ENCODE measurements at places on chromosomes 12 and 14.

GRCh38 chr14:75399843-75400775 is 27.7 kb upstream of the JDP2 start:
- peak; percentile 45 for DNase-seq

GRCh38 chr14:33929799-33930408 is 21.0 kb downstream of the EGLN3 start:
- DNase-seq = no peak

- DNase-seq = no peak
Observed at GRCh38 chr12:8038659-8039114, 6.2 kb downstream of the FOXJ2 start.

DNA sequence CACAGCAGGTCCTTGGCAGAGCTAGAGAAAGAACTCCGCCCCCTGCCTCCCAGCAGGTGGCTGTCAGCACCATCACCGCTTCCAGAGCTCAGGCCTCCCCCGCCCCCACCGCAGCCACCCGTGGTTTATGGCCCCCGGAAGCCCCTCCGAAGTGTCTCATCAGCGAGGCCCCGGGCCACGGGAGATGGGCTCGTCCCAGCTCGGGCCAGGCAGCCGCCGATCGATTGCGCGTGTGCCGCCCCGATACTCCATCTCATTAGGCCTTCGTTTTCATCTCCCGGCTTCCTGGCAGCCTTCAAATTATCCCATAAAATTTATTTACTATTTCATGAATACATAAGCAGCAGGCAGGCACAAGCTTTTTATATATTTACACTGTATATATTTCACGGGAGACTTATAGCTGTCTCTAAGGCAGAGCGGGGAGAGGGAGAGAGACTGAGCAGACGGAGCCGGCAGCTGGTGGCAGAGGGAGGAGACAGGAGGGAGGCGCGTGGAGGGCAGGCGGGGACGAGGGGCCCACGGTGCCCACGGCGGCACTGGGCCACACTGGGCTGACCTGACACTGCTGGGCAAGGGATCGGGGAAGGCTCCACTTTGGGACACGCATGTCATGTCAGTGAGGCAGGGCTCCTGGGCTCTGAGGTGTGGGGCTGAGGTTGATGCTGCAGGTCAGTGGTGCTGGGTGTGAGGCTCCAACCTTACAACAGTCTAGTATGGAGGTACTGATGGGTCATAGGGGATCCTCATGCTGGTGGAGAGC is 241.2 kb downstream of the RBM19 start:
- no peak for DNase-seq

- DNase-seq = no peak
Observed at GRCh38 chr14:63911404-63911803, 58.6 kb downstream of the SYNE2 start.

- DNase-seq = no peak
Observed at GRCh38 chr12:79685068-79685467, 5.7 kb downstream of the PAWR start.

- no peak for DNase-seq
Observed at GRCh38 chr12:102512523-102512922, 32.2 kb upstream of the IGF1 start.

DNA sequence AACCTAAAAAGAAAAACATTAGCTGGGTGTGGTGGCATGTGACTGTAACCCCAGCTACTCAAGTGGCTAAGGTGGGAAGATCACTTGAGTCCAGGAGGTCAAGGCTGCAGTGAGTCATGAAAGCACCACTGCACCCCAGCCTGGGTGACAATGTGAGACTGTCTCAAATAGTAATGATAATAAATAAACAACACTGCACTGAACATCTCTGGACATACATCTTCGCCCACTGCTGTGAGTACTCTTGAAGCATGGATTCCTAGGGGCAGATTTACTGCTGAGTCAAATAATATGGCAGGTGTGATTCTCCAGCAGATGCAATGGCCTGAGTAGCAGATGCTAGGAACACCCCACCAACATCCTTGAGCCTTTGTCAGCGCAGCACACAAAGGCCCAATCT is 23.6 kb downstream of the ABCB9 start:
- DNase-seq = no peak

GRCh38 chr14:31235462-31235861 is 27.9 kb upstream of the HECTD1 start:
- DNase-seq = no peak

DNA sequence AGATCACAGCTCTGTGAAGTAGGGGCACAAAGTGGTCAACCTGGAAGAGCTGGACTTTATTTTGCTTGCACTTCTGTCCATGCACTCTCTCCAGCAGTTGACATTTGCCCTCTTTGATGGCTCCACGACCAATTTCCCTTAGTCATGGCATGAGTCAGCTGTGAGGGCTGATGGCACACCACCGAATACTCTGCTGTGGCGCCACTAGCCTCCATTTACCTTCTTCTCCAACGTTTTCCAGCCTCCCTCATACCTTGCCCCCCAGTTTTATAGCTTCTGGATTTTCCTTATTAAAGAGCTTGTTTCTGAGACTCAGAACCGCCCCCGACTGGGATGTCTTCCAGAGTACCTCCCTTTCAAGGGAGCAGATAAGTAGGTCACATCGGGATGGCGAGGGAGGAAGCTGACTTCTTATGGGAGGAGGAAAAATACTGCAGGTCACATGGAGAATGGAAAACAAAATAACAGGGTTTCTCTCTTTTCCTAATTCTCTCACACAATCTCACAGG is 17.6 kb downstream of the NINJ2 start:
- peak; percentile 54 for DNase-seq

GRCh38 chr12:50600364-50600763 is 95.6 kb downstream of the DIP2B start:
- DNase-seq = no peak

Measured in inflammatory macrophage treated with lipopolysaccharide for 4 hours (primary cell).